ENCODE measurements at places on chromosomes 3 and 15.
A peak's percentile ranks its signal among the peaks of the same experiment; 100 is the strongest.

- no peak for DNase-seq
These were observed 22.5 kb downstream of the POPDC2 start for GRCh38 chr3:119637679-119638477.

GRCh38 chr15:99537344-99537743 lies 28.4 kb upstream of the MEF2A start:
- DNase-seq, result no peak

GRCh38 chr15:55587321-55588069 lies 650 bp downstream of the PYGO1 start:
- DNase-seq, result peak; percentile 39

GRCh38 chr3:189267981-189268613 lies 96.3 kb downstream of the TPRG1 start:
- DNase-seq, result no peak

- DNase-seq, result no peak
These were observed 1.2 kb downstream of the GBE1 start for GRCh38 chr3:81760215-81760614.

- no peak for DNase-seq
These were observed 145.2 kb downstream of the VGLL3 start for GRCh38 chr3:86845726-86846125.

GRCh38 chr3:81500039-81500438 lies 261.4 kb downstream of the GBE1 start:
- DNase-seq, result no peak
